Stimulated activated CD8-positive, alpha-beta memory T cell treated with anti-CD3 and anti-CD28 coated beads, Interleukin-4, amount 100 ng/mL, for 4 hours (primary cell): ENCODE measurements at places on chromosomes 5 and 9.

GRCh38 chr5:148815578-148815977 is 10.8 kb upstream of the ADRB2 start:
- DNase-seq = no peak

- no peak for DNase-seq
Measured at GRCh38 chr5:67301285-67301903, 104.8 kb upstream of the CD180 start.

GRCh38 chr5:168434001-168434400 is 52.3 kb upstream of the RARS1 start:
- DNase-seq = no peak

DNA sequence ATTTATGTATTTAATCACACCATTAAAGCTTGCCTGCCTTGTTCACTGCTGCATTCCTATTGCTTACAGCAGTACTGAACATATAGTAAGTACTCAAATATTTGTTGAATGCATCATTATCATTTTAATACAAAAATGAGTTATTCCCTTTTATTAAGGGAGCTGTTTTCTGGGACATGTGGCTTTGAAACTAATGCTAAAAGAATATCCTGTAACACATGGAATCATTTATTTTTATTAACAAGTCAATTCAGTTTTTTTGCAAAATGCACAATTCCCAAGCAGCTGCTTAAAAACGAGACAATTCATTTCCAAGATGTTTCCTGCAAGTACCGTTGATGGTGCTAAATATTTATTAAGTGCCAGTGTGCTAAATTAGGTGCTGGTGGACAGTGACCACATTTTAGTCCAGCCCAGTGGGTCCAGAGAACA is 148.3 kb upstream of the NR3C1 start:
- no peak for DNase-seq

DNA sequence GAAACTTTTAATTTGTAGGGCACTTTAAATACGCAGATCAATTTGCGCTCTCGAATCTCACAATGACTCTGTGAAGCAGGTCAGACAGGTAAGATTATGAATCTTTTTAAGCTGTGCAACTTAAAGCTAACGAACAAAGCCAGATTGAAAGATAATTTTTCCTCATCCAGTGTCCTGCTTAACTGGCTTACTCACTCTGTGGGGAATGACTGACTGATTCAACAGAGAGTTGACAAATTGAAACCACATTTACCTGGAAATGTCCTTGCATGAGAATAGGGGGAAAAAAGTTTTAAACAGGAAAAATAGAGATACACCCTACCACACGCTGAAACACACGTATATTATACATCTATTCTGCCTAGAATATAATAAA is 187.9 kb downstream of the MAN2A1 start:
- no peak for DNase-seq

GRCh38 chr9:37909326-37909725 is 5.4 kb upstream of the SLC25A51 start:
- no peak for DNase-seq

GRCh38 chr5:23991406-23991805 is 484.0 kb downstream of the PRDM9 start:
- DNase-seq = no peak

DNA sequence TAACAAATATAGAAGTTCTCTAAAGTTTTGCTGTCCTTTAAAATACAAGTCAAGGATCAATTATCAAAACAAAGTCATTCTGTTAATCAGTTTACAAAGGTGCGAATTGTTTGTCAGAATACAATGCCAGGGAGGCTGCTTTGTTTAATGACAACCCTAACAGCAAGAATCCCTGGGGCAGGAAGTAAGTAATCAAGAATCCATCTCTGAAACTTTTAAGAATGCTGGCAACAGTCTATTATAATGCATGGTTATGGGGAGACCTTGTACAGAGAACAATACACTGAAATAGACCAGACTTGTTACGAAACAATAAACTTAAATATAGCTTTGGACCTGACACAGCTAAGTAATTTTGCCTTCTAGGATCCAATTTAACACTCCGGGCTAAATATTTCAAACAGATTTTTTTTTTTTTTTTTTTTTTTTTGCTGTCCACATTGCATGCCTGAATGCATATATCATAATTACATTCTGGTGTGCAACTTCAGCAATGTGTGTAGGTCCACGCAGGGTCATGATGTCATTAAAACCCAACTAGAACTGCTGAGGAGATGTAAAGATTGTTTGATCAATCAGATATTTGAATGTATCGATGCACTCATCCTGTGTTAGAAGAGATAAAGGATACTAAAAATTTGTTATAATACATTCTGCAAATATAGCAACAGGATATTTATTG is 421.3 kb downstream of the CETN3 start:
- DNase-seq = no peak

GRCh38 chr9:94934816-94935328 is 208.4 kb downstream of the AOPEP start:
- no peak for DNase-seq

- no peak for DNase-seq
Measured at GRCh38 chr5:146440870-146441495, 6.2 kb upstream of the TCERG1 start.

DNA sequence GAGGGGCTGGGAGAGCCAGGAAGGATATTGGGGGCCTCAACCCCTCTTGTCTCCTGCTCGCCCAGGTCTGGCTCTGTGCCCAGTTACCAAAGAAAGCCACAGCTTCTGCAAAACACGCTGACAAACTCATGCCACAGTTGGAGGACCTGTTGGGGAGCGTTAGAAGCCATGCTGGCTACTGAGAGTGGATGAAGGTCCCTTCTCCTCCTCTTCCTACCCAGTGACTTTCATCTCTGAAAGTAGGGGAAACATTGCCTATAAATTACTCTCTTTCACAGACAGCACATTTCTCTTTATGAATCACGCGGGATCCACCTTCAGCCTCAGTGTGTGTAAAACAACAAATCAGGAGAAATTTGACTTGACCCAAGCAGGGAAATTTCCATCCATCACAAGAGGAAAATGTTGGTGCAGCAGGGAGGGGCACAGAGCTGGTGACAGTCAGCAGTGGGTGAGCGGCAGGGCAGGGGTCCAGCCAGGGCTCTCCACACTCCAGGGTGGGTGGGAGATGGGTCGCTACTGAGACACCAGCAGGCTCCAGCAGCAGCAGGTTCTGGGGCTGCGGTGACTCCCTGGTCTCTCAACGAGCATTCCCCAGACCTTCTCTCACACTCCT is 181.9 kb downstream of the FGF18 start:
- no peak for DNase-seq

- no peak for DNase-seq
Measured at GRCh38 chr5:10860645-10861422, 99.8 kb upstream of the DAP start.

- no peak for DNase-seq
Measured at GRCh38 chr5:175889910-175890684, 18.7 kb downstream of the CPLX2 start.

DNA sequence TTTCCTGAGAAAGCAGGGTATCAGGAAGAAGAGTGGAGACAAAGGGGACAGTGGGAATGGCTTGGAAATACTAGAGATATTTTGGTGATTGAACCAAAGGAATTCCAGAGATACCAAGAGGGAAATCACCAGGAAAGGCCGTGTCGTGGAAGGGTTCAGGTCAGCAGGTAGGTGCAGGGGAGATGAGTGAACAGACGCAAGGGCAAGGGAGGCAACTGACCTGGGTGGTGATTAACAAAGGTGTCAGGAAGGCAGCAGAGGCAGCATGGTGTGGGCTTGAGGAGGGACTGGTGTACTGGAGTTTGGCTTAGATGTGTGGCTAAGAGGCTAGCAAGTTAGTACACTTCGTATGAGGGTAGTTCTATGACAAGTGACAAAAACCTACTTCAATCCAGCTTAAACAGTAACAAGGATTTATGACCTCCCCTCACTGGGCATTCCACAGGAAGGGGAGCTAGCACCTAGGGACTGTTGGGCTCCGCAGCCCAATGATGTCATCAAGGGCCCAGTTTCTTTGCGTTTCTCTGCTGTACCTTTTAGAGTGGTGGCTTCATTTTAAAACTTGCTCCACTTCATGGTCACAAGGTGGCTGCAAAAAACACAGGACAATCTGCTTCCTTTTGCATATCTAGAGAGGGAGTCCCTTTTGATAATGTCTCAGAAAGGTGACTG is 37.0 kb downstream of the INIP start:
- DNase-seq = no peak

DNA sequence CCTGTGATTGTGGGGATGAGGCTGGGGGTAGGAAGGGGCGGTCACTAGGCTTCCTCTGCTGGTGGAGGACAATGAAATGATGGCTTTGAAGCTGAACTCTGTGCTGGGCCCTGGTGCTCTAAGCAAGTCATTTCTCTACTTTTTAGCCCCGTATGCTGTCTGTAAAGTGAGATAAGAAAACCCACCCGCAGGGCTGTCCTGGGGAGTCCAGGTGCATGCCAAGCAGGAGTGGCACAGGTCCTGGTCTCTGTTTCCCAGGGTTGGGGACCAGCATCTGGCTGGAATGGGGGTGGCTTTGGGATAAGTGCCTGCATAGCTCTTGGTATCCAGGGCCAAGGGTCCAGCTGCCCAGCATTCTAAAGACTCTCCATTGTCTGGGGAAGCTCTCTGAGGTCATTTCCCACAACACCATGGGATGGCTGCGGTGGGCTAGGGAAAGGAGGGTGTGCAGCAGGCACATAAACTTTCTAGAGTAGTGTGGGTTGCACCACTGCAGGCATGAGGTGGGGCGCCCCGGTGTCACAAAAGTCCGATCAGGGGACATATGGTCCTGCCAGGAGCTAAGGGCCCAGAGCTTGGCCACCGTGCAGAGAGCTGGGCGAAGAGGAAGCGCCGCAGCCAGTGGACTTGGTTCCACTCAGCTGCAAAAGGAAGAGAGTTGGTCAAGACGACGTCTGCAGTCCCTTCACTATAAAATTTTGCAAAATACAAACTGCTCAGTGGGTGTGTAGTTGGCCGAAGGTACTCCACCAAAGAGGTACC is 25.6 kb upstream of the GTF3C5 start:
- no peak for DNase-seq

DNA sequence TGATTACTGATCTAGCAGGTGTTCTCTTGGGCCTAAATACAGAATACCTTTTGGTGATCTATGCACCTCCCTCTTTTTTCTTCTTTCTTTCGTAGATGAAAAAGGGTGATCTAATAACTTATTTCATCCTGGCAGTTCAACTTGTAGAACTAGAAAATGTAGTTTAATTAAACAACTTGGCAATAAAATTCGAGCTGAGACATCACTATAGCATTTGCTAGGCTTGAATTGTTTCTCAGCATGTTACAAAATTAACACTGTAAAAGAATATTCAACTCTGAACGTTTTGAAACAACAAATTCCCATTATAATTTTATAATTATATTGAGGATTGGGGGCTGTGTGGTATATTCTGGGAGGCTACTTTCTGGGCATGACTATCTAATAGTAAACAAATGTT is 19.5 kb downstream of the SMIM15 start:
- no peak for DNase-seq

DNA sequence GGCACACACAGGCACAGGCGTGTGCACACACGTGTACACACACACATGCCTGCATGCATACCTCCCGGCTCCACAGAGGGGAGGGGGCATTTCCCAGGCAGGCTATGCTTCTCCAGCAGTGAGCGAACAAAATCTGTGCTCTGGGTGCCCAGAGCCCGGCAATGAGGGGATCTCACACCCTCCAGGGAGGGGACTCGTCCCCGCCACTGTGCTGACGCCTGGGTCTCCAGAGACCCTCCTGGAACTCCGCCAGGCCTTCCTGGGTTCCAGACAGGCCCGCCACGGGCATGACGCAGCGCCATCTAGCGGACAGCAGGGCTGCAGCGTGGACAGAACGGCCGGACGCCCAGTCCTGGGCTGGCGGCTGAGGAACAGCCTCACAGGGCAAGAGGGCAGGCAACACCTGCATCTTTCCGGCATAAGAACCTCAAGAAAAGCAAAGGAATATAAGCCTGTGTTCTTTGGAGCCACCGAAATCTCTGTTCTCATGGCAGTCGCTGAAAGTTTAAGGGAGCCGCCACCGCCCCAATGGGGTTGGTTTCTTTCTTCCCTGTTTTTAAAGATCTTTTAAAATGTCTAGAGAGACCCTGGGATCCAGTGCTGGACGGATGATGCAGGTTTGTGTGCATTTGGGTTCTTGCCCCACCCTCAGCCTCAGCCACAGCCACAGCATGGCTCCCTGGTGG is 135.6 kb upstream of the PPP1R26 start:
- no peak for DNase-seq

DNA sequence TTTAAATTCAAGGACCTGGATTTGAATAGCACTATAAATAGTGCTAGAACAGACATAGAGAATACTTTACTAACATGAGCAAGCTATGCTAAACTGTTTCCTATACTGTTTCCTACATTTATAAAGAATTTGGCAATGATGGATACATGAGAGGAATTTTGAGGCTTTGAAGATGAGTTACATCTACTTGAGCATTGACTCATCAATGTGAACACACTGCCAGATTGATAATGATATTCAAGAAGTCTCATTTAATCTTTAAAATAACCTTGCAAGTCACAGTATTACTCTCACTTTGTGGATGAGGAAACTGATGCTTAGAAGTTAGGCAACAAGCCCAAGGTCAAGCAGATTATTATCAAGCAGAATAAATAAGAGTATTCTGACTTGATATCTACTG is 281.9 kb downstream of the DNAH5 start:
- no peak for DNase-seq
